GM12865 (cell line): ENCODE measurements at places on chromosomes 1 and 21.

GRCh38 chr1:92419642-92420041 is 67.1 kb downstream of the GFI1 start:
- no peak for DNase-seq

GRCh38 chr1:68917456-68917855 is 420.6 kb upstream of the DEPDC1 start:
- DNase-seq = no peak

- no peak for DNase-seq
Measured at GRCh38 chr1:241695246-241696171, 43.4 kb downstream of the WDR64 start.

- no peak for DNase-seq
Measured at GRCh38 chr1:157136133-157136532, 2.1 kb downstream of the ETV3 start.

DNA sequence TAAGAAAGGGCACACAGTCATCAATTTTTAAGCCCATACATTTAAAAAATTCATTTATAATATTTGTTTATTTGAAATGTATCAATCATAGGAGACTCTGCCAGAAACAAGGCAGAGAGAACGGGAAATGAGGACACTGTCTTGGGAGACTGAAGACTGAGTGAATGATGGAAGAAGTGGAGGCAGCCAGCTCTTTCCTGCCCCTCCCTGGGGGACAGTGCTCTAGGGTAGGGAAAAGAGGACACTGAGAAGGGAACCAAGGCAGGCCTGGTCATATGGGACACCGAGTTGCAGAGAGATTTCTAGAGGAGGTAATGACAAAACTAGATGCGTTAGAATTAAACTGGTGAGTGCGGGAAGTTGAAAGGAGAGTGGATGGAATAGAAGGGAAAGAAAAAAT is 31.6 kb downstream of the EEIG2 start:
- DNase-seq = no peak

- DNase-seq = no peak
Measured at GRCh38 chr1:31795801-31796621, 19.8 kb downstream of the SPOCD1 start.

- DNase-seq = no peak
Measured at GRCh38 chr1:7578206-7578605, 192.9 kb upstream of the VAMP3 start.

DNA sequence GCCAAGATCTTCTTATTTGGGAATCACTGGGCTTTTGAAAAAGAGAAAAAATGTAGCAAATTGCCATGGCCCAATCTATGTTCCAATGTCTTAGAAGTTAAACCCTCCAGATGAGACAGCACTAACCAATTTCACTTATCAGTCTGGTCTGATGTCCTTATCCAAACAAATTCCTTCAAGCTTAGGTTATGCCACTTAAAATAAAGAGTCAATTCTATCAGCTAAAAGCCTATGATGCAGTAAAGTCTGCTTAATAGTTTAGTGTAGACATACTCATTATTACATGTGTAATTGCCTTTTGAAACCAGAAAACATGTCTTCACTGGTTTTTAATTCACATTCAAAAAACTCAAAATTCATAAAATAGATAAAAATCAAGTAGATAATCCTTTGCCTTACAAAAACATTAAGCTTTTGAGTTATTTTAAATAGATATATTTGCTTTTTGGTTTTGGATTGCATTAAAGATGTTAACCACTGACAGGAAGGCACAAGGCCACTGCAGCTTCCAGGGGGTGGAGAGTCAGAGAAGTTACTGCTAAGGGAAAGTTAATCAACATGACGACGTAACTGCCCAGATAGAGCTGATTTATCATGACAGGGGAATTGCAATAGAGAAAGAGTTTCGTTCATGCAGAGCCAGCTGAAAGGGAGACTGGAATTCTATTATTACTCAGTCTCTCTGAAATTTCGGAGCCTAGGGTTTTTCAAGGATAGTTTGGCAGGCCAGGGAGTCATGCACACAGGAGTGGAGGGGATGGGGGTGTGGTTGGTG is 106.1 kb downstream of the MAP3K21 start:
- DNase-seq = no peak

DNA sequence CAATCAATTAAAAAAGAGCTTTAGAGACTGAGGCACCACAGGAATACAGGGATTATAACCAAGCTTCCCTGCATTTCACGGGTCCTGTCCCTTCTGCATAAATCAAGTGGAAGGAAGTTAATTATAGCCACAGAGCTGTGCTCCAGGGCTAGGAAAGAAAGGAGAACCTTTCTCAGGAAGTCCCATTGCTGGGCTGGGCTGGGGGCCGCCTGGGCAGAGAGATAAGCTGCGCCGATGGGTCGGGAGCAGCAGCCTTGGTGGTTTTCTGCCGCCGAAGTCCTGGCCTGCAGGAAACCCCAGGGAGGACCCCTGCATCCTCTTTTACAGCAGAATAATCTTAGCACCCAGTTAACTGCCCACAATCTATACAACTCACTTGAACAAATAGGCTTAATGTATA is 12.6 kb upstream of the CD34 start:
- no peak for DNase-seq

DNA sequence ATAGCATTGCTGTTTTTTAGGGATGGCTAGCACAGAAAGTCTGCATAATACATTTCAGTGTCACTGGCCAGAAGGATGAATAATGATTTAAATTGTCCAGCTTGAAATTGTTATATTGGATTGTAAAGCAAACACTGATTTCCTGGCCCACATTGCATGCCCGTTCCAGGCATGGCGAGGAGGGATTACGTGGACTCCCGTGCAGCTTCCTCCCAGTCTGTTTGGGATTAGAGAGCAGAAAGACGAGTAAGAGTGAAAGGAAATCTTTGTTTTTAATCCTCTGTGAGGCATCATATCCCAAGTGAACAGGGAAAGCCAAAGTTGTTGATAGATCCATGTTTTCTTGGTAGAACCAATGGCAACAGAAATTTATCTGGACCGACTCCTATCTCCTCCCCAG is 8.4 kb downstream of the TRIM58 start:
- no peak for DNase-seq

- DNase-seq = no peak
Measured at GRCh38 chr1:53826367-53826766, 11.7 kb downstream of the NDC1 start.

DNA sequence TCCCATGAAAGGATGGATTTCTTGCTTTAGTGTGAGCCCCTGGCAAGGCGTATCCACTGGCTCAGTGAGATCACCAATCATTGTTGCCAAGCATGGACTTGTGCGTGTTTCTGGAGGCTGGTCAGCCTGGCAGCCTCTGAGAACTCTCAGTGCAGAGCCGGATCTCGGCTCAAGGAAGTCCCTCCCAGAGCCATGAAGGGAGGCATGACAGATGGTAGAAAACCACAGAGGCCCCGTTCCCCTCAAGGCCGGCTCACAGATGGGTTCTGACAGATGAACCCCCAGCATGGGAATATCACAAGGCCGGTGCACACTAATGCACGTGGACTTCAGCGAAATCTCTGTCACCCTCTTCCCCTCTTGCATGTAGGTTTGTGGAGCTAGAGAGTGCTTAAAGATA is 290.5 kb downstream of the AJAP1 start:
- DNase-seq = no peak

DNA sequence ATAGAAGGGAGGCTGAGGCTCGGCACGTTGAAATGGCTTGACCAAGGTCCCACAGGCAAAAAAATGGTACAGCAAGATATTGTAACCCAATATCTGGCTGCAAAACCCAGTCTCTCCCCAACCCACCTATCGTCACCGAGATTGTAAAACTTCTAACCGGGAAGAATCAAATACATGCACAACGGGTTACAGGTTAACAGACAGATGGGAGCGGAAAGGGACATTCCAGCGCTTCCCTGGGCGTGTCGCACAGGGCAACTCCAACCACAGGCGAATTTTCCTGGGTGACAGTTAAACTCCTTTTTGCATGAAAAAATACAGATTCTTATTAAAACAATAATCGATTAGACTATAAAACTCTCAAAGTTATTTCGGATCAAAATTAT is 31.8 kb upstream of the JUN start:
- peak; percentile 29 for DNase-seq

DNA sequence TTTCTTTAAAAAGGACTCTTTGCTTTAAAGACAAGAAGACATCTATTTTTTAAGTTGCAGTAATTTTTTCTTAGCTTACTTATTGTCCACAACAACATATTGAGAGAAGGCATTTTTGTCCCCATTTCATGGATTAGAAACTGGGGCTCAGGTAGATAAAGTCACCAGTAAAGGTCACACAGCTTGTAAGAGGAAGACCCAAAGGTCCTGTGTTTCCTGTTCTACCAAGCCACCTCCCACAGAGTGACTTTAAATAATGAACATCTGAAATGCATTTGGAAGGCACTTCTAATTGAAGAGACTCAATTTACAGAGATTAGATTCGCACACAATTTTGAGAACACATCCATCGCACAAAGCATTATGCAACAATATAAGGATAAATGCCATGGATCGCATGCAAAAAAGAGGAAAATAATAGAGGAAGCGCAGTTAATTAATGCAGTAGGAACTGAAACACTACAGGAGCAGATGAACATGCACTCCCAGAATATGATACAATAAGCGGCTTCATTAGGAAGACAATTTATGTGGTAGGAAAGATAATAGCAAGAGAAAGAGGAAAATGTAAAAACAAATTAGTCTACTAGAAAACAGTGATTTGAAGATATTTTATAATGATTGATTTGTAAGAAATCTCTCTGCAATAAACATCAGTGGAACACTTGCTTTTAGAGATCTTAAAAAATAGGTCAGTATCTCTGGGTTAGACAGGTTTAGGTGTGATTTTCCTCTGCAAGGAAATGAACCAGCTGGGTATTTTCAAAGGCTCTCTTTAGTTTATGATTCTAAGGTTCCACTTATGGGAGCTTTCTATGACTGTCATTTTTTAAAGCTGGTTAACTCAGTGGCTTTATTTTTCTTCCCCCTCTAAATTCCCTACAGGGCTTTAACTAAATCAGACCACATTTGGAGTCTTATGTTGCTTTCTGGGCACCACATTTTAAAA is 27.1 kb upstream of the CD2 start:
- DNase-seq = no peak

DNA sequence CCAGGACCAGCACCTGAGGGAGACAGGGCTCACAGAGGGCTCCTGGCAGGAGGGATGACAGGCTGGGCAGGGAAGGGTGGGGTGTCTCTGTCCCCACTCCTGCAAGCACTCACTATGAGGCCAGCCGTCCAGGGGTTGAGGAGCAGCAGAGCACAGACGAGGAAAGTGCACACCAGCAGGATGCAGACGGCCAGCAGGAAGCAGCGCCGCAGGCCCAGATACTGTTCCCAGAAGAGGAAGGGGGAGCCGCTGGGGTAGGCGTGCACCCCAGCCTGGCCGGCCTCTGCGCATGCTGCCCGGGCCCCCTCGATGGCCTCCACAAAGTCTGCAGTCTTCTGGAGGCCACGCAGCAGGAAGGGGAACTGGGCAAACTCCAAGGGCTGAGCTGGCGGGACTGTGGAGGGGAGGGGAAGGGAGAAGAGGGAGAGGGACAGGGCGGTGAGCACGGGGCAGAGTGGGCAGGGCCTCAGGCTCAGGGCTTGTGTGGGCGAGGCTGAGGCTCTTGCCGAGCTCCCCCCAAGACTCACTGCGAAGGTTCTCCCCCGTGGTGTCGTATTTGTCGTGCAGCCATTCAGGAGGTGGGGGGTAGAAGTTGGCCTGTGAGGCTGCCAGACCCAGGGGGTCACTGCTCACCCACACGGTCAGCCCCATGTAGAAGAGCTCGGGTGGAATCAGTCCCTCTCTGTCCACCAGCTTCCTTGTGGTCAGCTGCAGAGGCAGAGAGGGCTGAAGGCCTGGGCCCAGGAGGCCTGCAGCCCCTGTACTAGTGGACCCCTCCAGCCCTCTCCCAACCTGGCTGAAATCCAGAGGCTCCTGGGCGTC is 16.5 kb downstream of the PTCH2 start:
- DNase-seq = no peak

GRCh38 chr1:181554465-181554864 is 71.1 kb downstream of the CACNA1E start:
- DNase-seq = no peak

DNA sequence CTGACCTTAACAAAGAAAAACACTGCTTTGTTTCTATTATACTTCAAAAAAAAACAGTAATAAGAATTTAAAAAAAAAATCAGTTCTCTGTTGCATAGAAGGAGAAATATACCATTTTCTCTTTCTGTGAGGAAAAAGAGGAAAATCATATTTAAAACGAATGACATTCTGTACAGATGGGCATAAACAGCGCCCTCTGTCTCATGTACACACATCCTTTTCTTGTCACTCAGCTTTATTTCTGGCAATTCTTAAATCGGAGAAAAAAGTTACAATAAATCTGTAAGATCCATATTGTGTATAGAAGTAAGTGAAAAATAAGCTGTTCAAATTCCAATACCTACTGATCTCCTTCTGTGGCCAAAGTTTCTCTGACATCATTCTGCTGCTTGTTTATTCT is 245.4 kb downstream of the SMYD3 start:
- no peak for DNase-seq

DNA sequence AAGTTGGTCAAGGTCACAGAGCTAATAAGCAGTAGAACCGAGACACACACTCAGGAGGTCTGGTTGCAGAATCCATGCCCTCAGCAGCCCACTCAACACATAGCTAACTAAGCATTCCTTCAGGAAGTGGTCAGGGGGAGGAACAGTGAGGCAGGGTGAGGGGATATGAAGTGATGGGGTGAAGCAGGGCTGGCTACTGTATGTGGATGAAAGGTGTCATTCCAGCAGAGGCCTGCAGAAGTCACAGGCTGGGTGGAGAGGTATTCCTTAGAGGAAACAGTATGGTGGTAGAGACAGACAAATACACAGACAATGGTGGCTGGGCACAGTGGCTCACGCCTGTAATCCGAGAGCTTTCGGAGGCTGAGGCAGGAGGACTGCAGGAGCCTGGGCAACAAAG is 14.1 kb downstream of the TMCO4 start:
- DNase-seq = no peak

- DNase-seq = peak; percentile 74
Measured at GRCh38 chr1:235275223-235275622, 52.8 kb downstream of the ARID4B start.

- DNase-seq = peak; percentile 66
Measured at GRCh38 chr1:150548632-150549495, at the start of gene ADAMTSL4. ADAMTSL4 (plus strand) TSS chr1:150549408; CDS start chr1:150552289, 2,881 bp downstream.

GRCh38 chr1:154747740-154748404 is 122.2 kb downstream of the KCNN3 start:
- peak; percentile 68 for DNase-seq

GRCh38 chr1:208791456-208791855 is 547.3 kb upstream of the PLXNA2 start:
- no peak for DNase-seq

GRCh38 chr1:111813440-111814304 is 58.0 kb downstream of the DDX20 start:
- no peak for DNase-seq

GRCh38 chr1:187961895-187962294 is 1133.1 kb downstream of the PLA2G4A start:
- no peak for DNase-seq

- DNase-seq = no peak
Measured at GRCh38 chr1:27994060-27994459, 34.3 kb downstream of the XKR8 start.

- no peak for DNase-seq
Measured at GRCh38 chr1:248811514-248812490, 13.9 kb downstream of the SH3BP5L start.

DNA sequence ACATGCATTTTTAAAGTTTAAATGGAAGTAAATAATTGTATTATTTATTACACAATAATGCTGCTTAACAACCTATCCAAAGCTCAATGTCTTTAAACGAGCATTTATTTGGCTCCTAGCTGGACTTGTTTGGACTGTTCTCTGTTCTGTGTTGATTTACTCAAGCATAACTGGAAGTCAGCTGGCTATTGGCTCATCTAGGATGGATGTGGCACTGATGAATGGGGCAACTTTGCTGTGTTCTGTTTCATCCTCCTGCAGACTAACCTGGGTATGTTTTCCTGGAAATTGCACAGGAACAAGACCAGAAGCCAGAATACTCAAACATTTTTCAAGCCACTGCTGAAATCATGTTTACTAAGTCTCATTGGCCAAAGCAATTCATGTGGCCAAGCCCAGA is 70.8 kb upstream of the HSD17B7 start:
- DNase-seq = no peak
